Stimulated activated CD4-positive, alpha-beta T cell treated with anti-CD3 and anti-CD28 coated beads, Interleukin-15, amount 100 ng/mL, for 48 hours (primary cell): ENCODE measurements at places on chromosomes 5 and 9.

GRCh38 chr5:158170534-158170933, 311.6 kb upstream of the CLINT1 start:
- no peak for DNase-seq

DNA sequence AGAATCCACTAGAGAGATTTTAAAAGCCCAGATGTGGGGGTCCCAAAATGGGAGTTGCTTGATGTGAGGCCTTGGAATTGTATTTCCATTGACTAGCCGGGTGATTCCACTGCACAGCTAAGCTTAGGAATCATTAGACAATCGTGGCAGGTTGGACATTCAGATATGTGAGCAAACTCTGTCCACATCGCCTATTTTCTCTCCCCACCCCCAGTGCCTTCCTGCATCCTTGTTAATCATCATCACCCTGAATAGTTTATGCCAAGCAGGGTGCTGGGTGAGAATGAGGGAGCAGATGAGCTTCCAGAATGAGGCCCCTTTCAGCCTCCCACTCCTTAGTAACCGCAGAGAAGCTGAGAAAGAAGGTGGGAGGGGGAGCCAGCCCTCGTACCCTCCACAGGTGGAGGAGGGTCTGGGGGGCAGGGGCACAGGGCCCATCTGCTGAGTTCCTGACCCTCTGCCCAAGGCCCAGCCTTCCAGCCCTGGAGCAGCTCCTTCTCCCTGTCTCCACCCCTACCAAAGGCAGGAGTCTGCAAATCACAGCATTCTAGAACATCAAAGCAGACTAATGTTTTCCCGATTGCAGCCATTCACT, 7.7 kb upstream of the TCOF1 start:
- no peak for DNase-seq

- DNase-seq: no peak
Measured at GRCh38 chr5:157038568-157039187, 20.2 kb downstream of the HAVCR1 start.

DNA sequence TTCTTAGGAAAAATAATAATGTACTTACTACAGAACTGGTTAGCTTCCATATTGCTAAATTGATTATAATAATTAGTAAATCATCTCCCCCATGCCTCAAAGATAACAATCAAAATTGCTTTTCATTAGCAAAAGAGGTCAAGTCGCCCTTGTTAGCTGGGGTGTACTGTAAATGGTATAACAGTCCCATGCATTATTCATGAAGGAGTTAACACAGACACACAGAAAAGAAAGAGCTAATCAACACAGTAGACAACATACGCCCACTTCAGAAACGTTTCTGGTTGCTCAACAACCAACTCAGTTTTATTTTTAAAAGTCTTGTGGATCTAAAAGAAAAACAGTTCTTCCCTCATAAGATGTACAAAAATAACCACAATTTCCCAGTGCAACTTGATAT, 100.2 kb downstream of the MPDZ start:
- DNase-seq: no peak

DNA sequence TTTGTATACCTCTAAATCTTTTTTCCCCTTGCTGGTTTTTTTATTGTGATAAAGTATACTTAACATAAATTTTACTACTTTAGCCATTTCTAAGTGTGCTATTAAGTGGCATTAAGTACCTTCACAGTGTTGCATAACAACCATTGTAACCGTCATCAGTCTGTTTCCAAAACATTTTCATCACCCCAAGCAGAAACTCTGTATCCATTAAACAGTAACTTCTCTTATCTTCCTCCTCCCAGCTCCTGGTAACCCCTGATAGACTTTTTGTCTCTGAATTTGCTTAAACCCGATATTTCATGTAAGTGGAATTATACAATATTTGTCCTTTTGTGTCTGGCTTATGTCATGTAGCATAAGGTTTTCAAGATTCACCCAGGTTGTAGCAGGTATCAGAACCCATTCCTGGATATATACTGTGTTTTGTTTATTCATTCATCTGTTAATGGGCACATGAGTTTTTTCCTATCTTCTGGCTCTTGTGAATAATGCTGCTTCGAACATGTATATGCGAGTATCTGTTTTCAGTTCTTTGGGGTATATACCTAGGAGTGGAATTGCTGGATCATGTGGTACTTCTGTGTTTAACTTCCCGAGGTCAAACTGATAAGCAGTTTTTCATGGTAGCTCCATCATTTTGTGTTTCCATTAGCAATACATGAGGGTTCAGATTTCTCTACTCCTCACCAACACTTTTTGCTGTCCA, 66.4 kb downstream of the EHMT1 start:
- no peak for DNase-seq

GRCh38 chr5:91293131-91293530, 90.0 kb downstream of the ARRDC3 start:
- no peak for DNase-seq

- no peak for DNase-seq
Measured at GRCh38 chr9:114233491-114234185, 78.3 kb downstream of the COL27A1 start.

DNA sequence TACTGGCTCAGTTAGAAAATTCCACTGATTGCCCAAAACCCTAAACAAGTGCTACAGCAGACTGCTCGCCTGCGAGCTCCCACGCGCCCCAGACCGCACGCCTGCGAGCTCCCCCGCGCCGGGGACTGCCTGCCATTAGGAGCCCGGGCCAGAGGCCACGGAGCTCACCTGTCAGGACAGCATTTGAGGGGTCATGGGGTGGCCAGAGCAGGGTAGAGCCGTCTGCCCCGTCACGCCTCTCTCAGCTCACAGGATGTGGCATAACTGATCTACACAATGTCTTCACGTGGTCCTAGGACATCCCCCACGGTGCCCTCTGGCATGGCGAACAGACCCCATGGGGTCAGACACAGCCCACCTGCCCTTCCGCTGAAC, 29.1 kb upstream of the LRRC14B start:
- DNase-seq: no peak

GRCh38 chr5:124550731-124551130, 195.7 kb downstream of the ZNF608 start:
- no peak for DNase-seq

DNA sequence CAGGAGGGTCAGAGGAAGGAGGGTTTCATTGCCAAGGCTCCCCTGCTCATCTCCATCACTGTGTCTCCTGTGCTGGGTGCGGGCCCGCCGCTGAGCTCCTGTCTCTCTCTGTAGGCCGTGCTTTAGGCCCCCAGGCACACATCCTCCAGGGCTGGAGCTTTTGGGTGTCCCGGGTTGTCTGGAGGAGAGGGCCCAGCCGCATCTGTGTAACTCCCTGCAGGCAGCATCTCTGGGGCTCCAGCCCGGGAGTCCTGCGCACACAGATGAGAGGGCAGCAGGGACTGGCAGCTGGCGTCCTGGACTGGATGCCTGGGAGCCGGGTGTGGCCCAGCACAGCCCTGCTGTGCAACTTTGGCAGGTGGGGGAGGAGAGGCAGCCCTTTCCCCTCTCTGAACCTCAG, 40.2 kb downstream of the LRSAM1 start:
- DNase-seq: no peak

DNA sequence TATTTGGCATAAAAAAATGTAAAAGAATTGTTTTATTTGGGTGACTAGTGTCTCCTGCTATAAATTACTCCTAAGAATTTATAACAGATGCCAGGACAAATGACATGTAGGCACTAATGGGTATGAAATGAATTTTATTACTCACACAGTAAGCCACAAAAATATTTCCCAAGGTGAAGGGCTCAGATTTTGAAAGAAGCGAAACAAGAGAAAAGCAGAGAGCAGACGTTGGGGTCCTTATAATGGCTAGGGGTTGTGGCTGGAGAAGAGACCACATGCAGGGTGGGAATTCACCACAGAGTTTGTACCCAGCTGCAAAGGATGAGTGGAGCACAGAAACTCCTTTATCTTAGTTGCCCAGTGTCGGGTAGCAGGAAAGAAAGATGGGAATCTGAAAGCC, 45.0 kb upstream of the PRR16 start:
- DNase-seq: no peak

DNA sequence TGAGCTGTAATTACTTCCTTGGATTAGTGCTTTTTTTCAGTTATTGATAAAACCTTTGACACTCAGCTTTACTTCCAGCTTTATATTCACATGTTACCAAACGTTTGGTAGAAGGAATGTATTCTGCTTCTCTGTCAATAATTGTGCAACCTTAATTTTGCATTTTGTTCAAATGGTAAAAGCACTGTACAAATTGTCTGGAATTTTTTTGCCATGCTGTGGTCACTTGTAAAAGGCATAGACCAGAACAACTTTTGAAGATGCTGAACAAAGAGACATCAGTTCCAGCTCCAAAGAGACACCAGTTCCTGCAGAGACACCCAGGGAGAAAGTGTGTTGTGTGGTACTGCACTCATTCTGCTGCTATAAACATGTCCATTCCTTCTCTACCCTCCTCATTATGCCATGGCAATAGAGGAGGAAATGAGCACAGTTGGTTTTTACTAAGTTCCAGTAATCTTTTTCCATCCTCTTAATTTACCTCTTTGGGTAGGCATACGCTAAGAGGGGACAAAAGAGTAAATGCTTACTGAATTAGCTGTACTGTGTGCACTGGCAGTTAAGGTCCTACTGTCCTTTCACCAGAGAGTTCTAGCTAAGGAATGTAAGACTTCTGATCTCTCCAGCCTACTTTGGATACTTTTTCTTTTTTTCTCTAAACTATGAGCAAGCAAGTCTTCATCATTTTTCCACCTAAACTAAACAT, 387.4 kb downstream of the FGF10 start:
- DNase-seq: no peak

DNA sequence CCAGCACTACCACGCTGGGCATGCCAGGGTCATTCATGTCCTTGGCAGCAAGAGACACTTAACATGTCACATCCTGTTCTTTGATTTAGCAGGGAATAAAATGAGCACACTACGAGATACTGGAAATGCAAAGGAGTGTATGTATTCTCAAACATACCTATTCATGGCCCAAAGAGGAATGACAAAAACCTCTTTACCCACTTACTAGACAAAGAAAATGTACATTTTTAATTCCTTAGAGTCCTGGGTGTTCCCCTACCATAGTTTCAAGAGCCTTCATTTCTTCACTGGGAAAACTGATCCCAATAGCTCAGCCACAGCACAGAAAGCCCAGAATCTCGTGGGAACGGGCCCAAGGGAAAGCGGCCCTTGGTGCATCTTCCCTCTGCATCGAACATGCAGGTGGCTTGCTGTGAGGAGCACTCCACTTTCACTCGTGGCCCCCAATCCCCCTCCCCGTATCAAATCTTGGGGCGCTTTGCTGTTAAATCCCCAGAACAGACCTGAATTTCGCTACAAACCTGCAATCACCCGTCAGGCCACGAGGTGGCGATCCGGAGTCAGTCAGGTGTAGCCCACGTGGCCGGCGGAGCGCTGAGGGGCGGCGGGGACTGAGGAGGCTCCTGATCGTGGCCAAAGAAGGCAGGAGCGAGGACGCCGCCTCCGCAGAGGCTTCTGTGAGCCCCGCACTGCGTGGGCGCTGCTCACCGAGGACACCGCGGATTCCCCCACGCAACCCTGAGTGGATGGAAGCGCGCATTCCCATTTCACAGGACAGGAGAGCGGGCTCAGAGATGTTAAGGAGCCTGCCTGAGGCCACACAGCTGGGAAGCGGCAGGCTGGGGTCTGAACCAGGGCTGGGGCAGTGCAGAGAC, 91.4 kb downstream of the LMX1B start:
- DNase-seq: peak; percentile 79

- DNase-seq: no peak
Measured at GRCh38 chr5:108686676-108687075, 61.0 kb upstream of the FER start.

GRCh38 chr5:159049844-159050315, 49.8 kb downstream of the EBF1 start:
- no peak for DNase-seq

GRCh38 chr9:38417003-38417945, 7.0 kb downstream of the IGFBPL1 start:
- no peak for DNase-seq

DNA sequence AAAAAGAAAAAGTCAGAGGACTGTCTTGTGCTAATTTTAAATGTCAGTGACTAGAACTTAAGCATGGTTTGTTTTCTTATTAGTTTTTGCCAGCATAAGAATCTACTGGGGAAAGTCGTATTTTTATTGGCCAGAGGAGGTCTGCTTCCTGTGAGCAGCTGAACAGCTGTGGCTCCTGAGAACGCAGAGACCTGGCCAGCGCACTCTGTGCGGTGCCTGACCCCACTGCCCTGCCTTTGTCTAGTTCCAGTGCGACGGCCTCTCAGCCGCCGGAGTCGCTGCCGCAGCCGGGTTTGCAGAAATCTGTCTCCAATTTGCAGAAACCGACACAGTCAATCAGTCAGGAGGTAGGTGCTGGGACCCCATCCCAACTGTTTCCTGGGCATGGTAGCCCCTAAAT, 42.5 kb downstream of the PRRC2B start:
- DNase-seq: no peak

DNA sequence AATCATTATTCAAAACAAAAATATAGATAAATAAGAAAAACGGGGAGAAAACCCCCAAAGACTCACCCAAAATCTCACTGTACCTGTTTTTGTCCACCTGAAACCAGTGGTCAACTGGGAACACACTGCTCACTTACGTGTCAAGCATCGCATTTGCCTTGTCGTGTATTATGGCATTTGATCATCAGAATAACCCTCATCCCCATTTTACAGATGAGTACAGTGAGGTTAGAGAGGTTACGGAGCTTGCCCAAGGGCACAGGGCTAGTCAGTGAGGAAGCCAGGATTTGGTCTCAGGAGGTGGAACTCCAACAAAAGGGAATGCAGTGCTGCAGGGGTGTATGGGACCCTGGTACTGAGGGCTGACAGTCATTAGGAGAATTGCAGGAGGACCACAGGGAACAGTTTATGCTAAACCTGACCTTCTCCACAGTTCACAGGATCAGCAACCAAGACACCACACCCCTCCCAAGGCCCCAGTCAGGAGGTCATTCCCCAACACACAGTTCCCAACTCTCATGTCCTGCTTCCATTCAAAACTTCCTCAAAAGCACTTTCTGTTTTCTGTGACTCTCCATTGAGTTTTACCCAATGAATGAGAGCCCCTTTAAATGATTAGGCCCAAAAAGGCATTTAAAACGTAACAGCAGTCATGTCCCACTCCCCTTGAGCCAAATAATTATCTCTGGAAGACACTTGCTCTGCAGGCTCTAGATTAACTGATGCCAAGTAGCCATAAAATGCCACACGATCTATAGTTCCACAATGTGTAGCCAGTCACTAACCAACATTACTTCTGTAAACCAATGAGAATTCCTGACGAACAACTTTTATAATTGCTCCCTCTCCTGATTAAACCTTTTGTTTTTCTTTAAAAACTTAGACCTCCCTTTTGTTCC, 50.8 kb downstream of the CTSL start:
- DNase-seq: no peak

GRCh38 chr9:118962426-118962825, 406.8 kb downstream of the BRINP1 start:
- no peak for DNase-seq

DNA sequence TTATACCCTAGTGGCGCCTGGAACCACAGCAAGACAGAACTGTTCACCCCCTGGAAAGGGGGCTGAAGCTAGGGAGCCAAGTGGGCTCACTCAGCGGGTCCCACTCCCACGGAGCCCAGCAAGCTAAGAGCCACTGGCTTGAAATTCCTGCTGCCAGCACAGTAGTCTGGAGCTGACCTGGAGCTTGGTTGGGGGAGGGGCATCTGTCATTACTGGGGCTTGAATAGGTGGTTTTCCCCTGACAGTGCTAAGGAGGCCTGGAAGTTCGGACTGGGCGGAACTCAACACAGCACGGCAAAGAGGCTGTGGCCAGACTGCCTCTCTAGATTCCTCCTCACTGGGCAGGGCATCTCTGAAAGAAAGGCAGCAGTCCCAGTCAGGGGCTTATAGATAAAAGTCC, 19.5 kb downstream of the BTNL3 start:
- no peak for DNase-seq

- no peak for DNase-seq
Measured at GRCh38 chr9:135566552-135566951, 5.0 kb downstream of the PAEP start.

- no peak for DNase-seq
Measured at GRCh38 chr9:108012405-108012804, 522.8 kb upstream of the KLF4 start.
